ENCODE measurements at places on chromosomes 5 and 9.

GRCh38 chr5:52139888-52140615 is 647.7 kb upstream of the ITGA1 start:
- no peak for DNase-seq

GRCh38 chr5:157059891-157060290 is 975 bp upstream of the HAVCR1 start:
- no peak for DNase-seq

GRCh38 chr5:56080375-56081052 is 85.8 kb upstream of the IL6ST start:
- no peak for DNase-seq

DNA sequence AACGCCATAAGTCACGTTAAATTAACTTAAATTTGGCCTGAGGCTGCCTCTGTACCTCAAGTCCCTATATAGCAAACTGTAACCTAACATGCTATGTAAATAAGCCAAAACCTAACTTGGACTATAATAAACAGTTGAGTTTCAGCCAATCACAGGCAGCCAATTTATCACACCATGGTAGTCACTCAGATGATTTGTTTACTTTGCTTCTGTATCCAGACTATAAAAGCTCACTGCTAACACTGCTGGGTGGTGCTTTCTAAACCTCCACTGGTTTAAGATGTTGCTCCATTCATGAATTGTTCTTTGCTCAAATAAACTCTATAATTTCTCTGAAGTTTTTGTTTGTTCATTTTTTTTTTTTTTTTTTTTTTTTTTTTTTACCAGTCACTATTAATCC is 62.8 kb downstream of the TRPM3 start:
- DNase-seq = no peak

DNA sequence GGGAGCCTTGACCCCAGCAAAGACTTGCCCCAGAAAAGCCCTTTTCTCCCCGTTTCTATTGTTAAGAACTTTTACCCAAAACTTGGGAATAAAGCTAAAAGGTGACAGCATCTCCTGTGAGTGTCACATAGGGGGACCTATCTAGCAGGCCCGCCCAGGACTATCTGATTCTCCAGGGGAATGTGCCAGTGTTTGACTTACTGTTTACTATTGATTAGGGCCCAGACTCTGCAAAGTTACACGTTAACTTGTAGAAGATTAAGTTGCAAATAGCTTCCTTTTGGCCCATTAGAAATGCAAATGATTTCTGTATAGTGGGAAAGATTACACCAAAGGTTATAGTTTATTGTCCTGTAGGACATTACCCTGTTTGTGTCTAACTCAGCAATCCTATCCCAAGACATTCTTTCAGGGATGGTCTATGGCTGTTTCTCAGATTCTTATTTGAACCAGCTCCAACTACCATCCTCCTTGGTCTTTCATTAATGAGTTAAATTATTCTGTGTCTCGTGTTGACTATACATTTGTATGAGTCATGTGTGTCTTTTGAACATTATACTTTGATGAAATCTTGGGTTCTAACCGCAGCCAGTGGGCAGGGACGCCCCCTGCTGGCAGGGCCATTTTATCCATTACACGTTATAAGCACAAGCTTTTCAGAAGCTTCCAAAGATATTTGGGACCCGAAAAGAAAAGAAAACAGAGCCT is 60.7 kb downstream of the HRH2 start:
- no peak for DNase-seq

DNA sequence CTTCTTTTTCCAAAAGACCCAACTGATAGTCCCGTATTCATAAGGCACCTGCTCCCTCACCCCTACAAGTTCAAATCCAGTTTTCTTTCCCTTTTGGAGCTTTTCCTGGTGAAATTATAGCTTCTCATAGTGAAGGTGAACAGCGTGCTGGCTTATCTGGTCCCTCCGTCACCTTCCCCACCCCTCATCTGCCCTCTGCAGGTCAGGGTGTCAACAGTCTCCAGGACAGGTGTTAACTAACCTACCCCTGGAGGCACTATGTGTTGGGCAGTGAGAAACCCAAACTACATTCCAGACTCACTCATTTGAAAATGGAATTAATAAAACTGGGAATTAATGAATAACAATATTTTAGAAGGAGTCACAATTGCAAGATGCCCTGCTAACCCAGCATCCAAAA is 109.0 kb upstream of the TAS2R1 start:
- DNase-seq = no peak

DNA sequence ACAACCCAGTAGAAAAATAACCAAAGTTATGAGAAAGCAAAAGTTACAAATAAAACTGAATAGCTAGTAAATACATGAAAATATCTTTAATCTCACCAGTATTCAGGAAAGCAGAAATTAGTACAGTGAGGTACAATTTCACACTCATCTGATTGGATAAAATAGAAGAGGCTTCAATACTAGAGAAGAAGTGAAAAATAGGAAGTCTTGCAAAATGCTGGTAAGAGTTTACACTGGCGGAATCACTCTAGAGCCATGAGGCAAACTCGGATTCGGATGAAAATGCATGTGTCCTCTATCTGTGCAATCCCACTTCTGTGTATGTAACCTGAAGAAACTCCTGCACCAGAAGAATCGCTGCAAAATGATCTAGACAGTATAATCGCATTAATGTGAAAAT is 128.9 kb downstream of the CCDC192 start:
- no peak for DNase-seq

- DNase-seq = peak; percentile 54
These were observed 138.9 kb upstream of the RUSC2 start for GRCh38 chr9:35350827-35351549.

GRCh38 chr9:127570533-127571111 is 41.5 kb upstream of the STXBP1 start:
- DNase-seq = no peak

DNA sequence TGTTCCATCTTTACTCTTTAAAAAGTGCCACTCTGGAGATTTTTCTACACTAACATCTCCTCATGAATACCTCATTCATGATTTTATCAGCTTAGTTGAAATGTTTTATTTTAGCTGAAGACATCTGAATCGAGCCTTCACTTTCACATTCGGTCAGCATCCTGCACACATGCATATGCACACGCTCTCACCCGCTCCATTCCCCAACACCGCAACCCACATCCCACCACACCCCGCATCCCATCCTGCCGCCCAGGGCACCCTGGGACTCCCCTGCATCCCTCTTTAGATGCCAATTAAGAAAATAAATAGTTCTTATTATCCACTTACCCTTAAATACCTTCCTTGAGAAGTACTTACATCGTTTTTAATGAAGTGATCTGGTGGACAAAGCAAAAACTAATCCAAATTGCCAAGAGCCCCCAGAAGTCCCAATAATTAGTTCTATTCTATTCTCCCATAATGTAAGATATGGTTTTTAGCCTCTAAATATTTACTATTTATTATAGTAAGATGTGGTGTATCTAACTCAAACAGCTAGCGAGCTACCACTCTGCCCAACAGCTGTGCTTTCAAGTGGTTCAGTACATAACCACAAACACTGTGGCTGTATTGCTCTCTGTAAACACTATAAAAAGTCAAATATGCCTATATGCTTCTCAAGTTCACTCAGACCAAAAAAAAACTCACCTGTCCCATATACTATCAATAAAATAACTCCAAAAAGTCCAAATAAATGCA is 38.2 kb downstream of the GZMK start:
- no peak for DNase-seq

- DNase-seq = no peak
These were observed 11.5 kb downstream of the PDLIM4 start for GRCh38 chr5:132268769-132269551.

DNA sequence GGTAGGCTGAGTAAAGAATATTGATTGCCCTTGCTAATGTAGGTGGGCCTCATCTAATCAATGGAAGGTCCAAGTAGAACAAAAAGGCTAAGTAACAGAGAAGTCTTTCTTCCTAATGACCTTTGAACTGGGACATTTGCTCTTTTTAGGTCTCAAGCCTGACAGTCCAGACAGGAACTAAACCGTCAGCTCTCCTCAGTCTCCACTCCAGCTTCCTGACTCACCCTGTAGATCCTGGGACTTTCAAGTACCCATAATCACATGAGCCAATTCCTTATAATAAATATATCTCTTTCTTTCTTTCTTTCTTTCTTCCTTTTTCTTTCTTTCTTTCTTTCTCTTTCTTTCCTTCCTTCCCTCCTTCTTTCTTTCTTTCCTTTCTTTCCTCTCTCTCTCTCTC is 479.5 kb upstream of the PAPPA start:
- no peak for DNase-seq

DNA sequence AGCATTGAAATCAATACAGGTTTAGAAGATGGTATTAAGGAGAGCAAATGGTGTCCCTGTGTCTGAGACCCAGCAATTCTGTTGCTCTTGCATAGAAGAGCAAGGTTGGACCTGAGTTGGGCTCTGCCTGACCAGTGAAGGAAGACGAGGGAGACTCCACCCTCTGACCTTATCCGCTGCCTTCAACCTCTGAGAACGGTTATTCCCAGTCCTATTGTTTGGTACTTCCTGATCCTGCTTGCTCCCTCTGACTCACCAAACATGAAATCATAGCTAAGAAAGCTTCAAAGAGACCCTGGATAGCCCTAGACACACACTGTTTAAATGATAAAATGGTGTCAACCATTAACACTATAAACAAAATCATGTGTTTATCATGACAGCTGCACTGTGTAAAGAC is 218.5 kb downstream of the PLK2 start:
- DNase-seq = no peak

DNA sequence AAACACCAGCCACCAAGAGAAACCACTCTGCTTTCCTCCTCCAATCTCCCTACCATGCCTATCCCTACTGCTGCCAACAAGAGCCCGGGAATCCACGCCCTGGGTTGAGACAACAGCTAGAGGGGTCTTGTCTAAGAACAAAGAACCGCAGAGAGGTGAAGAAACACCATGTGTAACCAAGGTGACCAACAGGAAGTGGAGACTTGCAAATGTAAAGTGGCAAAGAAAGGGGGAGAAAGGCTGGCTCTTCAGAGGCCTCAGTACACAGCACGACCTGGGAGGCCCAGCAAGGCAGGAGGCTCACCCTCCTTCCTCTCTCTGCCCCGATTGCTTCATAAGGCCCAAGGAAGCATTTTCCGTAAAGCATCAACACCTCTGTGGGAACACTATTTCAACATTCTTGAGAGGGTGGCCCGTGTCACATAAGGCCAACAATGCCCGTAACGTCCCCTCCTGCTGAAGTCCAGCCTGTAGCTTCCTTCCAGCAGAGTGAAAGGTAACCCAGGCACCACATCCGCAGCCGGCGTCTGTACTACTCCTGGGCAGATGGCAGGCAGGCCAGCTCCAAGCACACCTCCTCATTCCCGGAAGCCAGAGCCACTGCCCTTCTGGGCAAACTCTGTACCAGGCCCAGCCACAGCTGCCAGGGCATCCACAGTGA is 18.3 kb downstream of the CCNJL start:
- DNase-seq = no peak

- DNase-seq = no peak
These were observed 45.6 kb downstream of the GSN start for GRCh38 chr9:121313458-121314152.

- no peak for DNase-seq
These were observed 30.0 kb upstream of the PPP1R2B start for GRCh38 chr5:156819967-156820581.

GRCh38 chr5:120808606-120809005 is 344.5 kb downstream of the PRR16 start:
- DNase-seq = no peak

- DNase-seq = peak; percentile 27
These were observed 145.0 kb upstream of the CDH10 start for GRCh38 chr5:24789611-24790351.
